H54 (cell line): ENCODE measurements at places on chromosomes 3 and 15.

- peak; percentile 40 for DNase-seq
Observed at GRCh38 chr3:150737874-150738679, 24.9 kb downstream of the SIAH2 start.

DNA sequence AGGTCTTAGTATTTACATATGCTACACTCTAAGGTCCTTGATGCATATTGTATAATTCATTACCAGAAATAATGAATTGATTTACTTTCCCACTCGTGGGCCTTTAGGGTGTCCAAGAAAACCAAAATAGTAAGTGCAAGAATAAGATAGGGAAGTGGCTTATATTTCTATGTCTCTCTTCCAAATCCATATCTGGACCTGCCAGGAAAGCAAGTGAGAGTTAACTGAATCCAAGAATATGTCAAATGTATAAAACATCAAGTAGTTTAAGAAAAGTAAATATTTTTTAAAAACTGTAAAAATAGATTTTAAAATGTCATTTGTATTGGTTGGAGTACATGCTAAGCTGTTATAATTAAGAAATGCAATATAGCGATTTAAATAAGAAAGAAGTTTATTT lies 1072.1 kb downstream of the OTOL1 start:
- no peak for DNase-seq

DNA sequence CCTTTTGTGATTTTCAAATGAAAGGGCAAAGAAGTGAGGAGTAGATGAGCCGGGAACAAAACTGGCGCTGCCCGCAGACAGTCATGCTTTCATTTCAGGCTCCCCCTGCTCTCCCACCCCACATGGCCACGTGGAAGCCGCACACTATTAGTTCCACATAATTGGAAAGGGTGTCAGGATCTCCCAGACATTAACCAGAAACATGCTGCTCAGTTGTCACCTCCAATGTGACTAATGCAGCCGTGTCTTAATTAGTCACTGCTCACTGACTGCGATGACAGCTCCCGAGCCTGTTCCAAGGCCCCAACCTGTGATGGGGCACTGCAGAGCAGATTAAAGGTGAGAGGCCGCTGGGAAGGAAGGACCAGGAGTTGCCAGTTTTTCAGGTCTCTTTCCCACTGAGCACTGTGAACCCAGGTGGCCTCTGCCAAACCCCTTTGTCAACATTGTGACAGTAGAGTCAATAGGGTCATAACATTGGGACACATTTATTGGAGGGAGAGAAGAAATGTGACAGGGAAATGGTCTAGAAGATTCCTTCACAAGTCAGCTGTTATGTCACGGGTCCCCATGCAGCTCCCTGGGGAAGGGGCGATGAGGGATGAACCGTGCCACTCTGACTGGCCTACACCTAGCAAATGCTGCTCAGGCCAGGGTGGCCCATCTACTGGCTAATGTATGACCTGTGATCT lies 38.6 kb upstream of the SFMBT1 start:
- DNase-seq, result no peak

DNA sequence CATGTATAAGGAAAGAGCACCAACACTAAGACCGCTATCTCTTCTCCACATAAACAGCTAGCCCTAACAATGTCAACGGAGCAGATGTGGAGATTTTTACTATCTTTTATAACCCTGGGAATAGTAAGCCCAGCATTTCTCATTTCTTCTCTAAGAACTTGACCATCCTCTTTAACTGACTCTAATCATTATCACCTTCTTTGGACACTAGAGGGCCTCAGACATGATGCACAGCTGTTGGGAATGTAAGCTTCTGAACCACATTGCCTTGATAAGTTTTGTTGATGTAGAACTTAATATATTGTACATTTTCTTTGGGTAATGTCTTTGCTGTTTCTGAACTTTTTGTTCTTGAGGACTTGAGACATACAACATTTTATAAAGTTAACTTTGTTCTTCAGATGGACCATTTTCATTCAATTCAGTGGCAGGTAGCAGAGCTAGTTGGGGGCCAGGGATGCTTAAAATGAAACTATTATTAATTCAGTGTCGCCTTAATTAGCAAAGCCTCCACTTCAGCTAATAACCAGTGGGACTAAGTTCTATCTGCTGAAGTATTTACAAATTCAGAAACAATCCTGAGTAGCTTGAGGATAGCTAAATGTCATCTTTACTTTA lies 9.6 kb upstream of the TAGLN3 start:
- no peak for DNase-seq

DNA sequence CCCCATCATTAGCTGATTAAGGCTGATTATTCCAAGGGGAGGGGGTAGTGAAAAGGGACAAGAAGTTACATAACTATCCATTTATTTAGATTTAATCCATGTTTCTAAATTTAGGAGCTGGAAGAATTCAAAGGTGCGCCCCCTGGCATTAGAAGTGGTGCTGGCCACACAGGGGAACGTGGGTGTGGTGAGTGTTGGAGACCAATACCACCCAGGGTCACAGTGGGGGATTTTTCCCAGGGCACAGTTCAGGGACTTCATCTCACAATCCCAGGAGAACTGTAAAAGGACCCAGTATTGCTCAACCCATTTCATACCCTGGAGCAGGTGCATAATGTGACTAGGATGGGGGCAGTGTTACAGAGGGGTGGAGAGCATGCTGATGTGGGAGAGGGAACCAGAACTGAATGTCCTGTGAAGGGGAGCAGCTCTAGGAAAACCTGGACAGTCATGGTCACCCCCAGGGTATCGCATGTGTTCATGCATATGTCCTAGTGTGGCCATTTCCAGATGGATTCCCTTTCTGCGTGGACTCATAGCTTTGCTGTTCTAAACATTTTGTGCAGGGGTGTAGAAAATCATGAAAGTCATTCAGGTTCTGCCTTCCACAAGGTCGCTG lies 110.3 kb downstream of the LSM3 start:
- no peak for DNase-seq

- no peak for DNase-seq
Observed at GRCh38 chr3:15256861-15257341, 50.9 kb downstream of the CAPN7 start.

- no peak for DNase-seq
Observed at GRCh38 chr3:85376131-85376530, 417.3 kb downstream of the CADM2 start.

DNA sequence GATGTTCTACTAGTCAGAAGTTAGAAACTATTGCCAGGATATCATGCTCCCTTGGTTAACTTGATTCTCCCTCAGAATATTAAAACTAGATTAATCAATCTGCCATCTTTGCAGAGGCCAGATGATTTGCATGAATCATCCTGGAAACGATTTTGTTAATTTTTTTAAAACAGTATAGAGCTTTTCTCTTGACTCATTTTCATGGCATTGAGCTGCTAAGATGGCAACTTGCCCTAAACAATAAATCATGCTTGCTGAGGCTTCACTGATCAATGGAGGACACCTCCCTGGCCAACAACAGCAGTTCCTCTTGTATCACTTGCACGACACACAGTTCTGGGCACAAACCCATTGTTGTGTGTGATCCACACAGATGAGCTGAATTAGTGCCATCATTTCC lies 109.1 kb downstream of the COL6A6 start:
- no peak for DNase-seq

GRCh38 chr3:13479332-13479581 lies 849 bp upstream of the HDAC11 start:
- no peak for DNase-seq

DNA sequence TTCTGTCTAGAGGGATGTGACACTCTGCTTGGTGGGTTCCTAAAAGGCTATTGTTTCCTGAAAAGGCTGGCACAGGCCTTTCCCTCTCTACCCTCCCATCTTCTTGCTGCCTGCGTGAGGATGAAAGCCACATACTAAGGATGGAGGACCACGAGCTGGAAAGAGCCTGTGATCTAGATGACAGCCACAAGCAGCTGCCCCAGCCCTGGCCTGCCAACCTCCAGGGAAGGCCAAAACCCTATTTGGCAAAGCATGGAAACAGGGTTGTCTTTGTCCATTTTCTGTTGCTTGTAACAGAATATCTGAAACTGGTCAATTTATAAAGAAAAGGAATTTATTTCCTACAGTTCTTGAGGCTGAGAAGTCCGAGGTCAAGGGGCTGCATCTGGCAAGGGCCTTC lies 144.5 kb downstream of the FBLN2 start:
- DNase-seq, result no peak

- no peak for DNase-seq
Observed at GRCh38 chr3:30256474-30256873, 349.9 kb upstream of the TGFBR2 start.

DNA sequence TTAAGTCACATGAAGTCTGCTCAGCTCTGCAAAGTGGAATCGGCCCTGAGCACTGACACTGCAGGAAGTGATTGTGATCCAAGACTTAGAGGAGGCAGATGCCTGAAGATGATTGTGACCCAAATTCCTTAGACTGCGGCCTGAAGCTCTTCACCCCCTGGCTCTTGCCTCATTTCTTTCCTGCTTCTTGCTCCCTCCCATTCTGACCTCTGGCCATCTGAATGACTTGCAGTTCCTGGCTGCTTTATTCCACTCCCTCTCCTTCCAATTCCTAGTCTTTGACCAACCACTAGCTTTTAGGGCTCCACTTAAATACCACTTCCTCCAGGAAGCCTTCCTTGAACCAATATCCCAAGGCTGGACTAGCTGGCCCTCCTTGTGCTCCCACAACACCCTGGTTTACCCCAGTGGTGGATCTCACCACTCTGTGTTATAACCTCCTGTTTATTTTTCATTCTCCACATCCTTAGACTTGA lies 9.9 kb upstream of the EPB42 start:
- DNase-seq, result no peak

- DNase-seq, result peak; percentile 77
Observed at GRCh38 chr3:46422617-46423016, 15.6 kb downstream of the CCRL2 start.

DNA sequence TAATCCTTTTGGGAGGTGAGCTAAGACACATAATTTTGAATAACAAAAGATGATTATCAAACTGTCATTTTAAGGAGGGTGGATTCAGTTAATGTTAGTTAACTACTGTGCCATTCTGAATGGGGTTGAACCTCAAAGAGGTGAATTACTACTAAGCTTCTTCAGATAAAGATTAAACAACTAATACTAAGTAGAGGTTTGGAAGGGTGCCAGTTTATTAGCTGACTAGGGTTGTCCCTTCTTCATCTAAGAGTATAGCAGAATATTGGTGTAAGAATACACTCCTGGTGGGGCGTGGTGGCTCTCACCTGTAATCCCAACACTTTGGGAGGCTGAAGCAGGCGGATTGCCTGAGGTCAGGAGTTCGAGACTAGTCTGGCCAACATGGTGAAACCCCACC lies 123.1 kb upstream of the LRRFIP2 start:
- no peak for DNase-seq

DNA sequence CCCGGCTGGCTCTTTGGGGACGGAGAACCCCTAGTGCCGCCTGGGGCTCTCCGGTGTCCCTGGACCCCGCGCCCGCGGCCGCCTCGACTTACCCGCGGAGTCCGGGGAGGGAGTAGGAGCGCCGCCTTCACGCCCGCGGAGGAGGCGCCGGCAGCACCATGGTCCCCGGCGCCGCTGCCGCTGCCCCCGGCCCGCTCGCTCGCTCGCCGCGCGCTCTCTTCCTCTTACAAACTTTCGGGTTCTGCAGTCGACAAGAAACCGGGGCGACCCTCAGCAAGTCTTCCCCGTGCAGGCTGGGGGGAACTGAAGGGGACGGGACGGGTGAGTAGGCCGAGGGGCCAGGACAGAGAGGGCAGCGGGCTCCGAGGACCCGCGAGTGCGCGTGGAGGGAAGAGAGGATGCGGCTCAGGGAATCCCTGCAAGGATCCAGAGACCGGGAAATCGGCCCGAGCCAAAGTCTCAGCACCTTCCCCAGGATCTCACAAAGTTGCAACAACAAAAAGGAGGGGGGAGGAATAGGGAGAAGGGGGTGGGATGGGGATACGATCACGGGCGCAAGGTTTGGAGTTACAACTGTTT lies 2.0 kb downstream of the FOXP1 start:
- peak; percentile 20 for DNase-seq

GRCh38 chr15:22735781-22736180 lies 50.7 kb upstream of the NIPA1 start:
- DNase-seq, result no peak

DNA sequence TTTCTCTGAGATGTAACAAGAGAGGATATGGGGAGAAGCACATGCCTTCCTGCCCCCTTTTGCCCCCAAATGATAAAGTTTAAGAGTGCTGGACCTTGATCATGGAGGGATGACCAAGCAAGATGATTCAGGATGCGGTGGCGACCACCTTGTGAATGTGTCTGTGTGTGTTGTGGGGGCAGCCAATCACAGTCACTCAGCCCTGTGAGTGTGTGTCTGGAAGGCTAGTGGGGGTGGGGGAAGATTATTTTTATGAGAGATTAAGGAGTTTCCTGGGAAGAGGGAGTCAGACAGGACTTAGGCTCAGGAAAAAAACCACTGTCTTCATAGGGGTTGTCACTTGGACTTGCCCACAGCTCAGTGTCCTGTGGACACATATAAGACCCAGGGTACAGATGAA lies 57.8 kb upstream of the KY start:
- DNase-seq, result no peak

DNA sequence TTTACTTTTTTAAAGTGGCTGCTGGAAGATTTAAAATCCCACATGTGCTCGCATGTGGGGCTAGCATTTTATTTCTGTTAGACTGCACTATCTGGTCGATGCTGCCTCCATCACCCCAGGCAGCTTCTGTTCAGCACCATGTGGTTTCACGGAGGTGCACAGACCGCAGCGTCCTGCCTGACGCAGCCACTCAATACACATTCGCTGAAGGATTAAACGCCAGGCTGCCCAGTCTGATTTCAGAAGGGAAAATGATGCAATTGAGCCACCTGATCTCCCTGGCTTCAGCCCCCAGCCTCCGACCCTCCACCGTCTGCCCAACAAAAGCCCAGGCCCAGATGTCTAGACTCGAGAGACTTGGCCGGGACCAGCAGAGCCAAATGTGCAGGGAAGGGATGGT lies 84.5 kb downstream of the MEGF11 start:
- DNase-seq, result no peak

- DNase-seq, result no peak
Observed at GRCh38 chr15:34943711-34944110, 25.8 kb downstream of the AQR start.

DNA sequence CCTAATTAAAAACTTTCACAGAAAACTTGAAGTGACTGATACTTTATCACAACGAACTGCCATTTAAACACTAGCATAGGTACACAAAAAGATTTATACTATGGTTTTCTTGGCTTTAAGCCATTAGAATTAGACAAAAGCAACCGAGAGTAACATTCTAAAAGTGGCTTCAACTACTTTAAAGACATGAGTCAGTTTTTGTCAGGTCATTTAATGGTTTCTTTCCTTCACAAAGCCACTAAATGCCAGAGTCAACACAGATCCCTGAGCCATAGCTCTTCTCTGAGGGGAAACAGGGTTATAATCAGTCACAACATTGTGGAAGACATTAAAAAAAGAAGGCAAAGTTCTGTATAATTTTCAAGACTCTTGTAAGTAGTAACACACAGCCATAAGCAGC lies 54.6 kb downstream of the CAPN3 start:
- no peak for DNase-seq
